ENCODE measurements at places on chromosomes 4 and X. TPM values are rescaled to one million over a fixed set of nuclear protein-coding genes. Genes with fewer than 3 reads are reported as not detected.
A peak's percentile ranks its signal among the peaks of the same experiment; 100 is the strongest.

DNA sequence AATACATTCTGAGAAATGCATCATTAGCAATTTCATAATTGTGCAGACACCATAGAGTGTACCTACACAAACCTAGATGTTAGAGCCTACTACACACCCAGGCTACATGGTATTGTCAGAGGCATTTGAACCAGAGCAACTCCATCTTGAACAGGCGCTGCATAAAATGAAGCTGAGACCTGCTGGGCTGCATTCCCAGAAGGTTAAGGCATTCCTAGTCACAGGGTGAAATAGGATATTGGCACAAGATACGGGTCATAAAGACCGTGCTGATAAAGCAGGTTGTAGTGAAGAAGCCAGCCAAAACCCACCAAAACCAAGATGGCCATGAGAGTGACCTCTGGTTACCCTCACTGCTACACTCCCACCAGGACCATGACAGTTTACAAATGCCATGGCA, 116.4 kb downstream of the LARP7 start:
- H3K27ac ChIP-seq = no peak overlapping the region
- no peak for DNase-seq
- H3K4me3 ChIP-seq = no peak overlapping the region
- peaks cover 3% of the 10 kb centered on the region for H3K36me3 ChIP-seq
- peaks cover 2% of the 10 kb centered on the region for H3K4me1 ChIP-seq

GRCh38 chr4:108751321-108751720, 11.5 kb downstream of the ETNPPL start:
- H3K27me3 ChIP-seq = peaks cover 8% of the 10 kb centered on the region
- no peak overlapping the region for H3K4me3 ChIP-seq
- H3K27ac ChIP-seq = no peak overlapping the region
- DNase-seq = no peak
- H3K36me3 ChIP-seq = no peaks in the 10 kb centered on the region
- H3K4me1 ChIP-seq = peaks cover 2% of the 10 kb centered on the region

DNA sequence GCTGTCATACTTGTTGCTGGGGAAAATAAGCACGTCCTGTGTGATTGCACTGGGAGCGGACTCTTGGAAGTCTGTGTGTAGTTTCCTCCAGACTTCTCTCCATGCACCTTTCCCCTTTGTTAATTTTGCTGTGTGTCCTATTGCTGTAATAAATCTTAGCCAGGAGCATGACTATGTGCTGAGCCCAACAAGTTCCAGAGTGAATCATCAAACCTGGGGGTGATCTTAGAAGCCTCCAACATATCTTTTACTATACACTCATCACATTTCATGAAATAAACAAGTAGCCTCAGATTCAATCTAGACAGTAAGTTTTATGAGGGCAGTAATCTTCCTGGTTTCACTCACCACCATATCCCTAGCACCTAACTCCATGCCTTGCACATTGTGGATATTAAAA, 43.3 kb upstream of the FGF13 start:
- H3K4me1 ChIP-seq = no peaks in the 10 kb centered on the region
- peaks cover 2% of the 10 kb centered on the region for H3K36me3 ChIP-seq
- H3K27ac ChIP-seq = no peak overlapping the region
- no peaks in the 10 kb centered on the region for H3K27me3 ChIP-seq
- DNase-seq = no peak
- no peak overlapping the region for H3K4me3 ChIP-seq

DNA sequence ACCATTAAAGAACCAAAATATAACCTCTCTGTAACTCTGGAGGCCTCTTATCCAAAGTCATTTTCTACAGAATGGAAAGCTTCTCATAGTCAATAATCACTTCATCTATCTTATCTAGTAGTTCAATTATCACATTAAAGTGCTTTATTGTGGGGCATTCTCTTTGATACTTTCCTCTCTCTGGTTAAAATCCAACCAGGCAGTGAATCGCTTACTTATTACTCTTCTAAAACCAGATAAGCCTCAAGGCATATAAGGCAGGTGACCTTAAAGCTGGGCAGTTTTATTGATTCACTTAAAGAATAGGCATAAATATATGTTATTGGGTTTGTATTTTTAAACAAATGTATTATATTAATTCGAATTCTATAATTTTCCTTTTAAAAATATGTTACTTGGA, 2162.1 kb upstream of the TENM3 start:
- H3K4me3 ChIP-seq = no peak overlapping the region
- no peaks in the 10 kb centered on the region for H3K4me1 ChIP-seq
- no peaks in the 10 kb centered on the region for H3K27me3 ChIP-seq
- no peaks in the 10 kb centered on the region for H3K36me3 ChIP-seq
- no peak overlapping the region for H3K27ac ChIP-seq
- no peak for DNase-seq

DNA sequence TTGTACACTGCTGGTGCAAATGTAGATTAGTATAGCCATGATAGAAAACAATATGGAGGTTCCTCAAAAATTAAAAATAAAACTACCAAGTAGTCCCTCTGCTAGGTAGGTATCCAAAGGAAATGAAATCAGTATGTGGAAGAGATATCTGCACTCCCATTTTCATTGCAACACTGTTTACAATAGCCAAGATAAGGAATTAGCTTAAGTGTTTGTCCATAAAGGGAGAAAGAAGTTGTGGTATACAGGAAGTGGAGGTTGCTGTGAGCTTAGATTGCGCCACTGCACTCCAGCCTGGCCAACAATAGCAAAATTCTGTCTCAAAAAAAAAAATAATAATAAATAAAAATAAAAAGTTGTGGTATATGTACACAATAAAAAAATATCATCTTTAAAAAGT, 325.0 kb upstream of the EMCN start:
- peaks cover 7% of the 10 kb centered on the region for H3K27me3 ChIP-seq
- H3K4me3 ChIP-seq = no peak overlapping the region
- H3K4me1 ChIP-seq = no peaks in the 10 kb centered on the region

GRCh38 chr4:39383690-39384089, 17.5 kb upstream of the RFC1 start:
- H3K4me3 ChIP-seq = no peak overlapping the region
- H3K27me3 ChIP-seq = peaks cover 20% of the 10 kb centered on the region
- no peaks in the 10 kb centered on the region for H3K36me3 ChIP-seq
- H3K27ac ChIP-seq = no peak overlapping the region

GRCh38 chr4:13476915-13477314, 7.2 kb downstream of the RAB28 start:
- H3K36me3 ChIP-seq = peaks cover 2% of the 10 kb centered on the region
- no peak for DNase-seq
- no peak overlapping the region for H3K4me3 ChIP-seq
- H3K4me1 ChIP-seq = peaks cover 5% of the 10 kb centered on the region
- H3K27me3 ChIP-seq = no peaks in the 10 kb centered on the region
- H3K27ac ChIP-seq = no peak overlapping the region

DNA sequence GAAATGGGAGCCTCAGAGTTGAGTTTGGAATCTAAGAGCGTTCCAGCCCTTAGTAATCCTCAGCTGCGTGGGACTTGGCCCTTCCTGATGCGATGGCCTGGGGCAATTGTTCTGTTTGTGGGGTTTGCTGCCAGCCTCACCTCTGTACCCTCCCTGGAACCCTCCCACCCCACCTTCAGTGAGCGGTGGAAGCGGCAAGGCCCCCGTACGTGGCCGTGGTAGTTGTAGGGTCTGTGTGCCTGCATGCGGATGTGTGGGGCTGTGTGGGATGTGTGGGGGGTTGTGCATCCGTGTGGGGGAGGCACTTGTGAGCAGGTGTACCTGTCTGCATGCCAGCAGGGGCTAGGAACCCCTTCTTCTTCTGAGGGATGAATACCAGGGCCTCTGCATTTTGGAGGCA, 65.4 kb upstream of the ADRA2C start:
- no peak for DNase-seq
- H3K4me1 ChIP-seq = peaks cover 4% of the 10 kb centered on the region
- H3K27ac ChIP-seq = no peak overlapping the region
- peaks cover 2% of the 10 kb centered on the region for H3K36me3 ChIP-seq
- H3K4me3 ChIP-seq = no peak overlapping the region

GRCh38 chr4:1459081-1459721, 53.0 kb upstream of the NKX1-1 start:
- H3K4me3 ChIP-seq = no peak overlapping the region
- peaks cover 2% of the 10 kb centered on the region for H3K4me1 ChIP-seq
- H3K27me3 ChIP-seq = peaks cover 24% of the 10 kb centered on the region
- no peak overlapping the region for H3K27ac ChIP-seq

- no peak overlapping the region for H3K4me3 ChIP-seq
- H3K27ac ChIP-seq = no peak overlapping the region
Observed at GRCh38 chrX:145199078-145199477, 48.2 kb upstream of the SPANXN1 start.

DNA sequence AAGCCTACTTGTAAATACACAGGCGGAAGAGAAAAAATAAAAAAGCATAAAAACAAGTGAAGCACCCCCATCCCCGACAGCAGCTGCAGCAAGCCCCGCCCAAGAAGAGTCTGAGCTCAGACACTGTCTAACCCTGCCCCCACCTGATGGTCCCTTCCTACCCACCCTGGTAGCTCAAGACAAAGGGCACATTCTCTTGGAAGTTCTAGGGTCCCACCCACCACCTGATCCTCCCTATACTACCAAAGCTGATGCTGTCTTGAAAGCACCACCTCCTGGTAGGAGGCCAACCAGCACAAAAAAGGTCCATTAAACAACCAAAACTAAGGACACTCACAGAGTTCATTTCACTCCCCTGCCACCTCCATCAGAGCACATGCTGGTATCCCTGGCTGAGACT, 308.2 kb downstream of the KLHL13 start:
- H3K27me3 ChIP-seq = no peaks in the 10 kb centered on the region
- H3K4me3 ChIP-seq = no peak overlapping the region
- H3K36me3 ChIP-seq = no peaks in the 10 kb centered on the region
- H3K4me1 ChIP-seq = no peaks in the 10 kb centered on the region

DNA sequence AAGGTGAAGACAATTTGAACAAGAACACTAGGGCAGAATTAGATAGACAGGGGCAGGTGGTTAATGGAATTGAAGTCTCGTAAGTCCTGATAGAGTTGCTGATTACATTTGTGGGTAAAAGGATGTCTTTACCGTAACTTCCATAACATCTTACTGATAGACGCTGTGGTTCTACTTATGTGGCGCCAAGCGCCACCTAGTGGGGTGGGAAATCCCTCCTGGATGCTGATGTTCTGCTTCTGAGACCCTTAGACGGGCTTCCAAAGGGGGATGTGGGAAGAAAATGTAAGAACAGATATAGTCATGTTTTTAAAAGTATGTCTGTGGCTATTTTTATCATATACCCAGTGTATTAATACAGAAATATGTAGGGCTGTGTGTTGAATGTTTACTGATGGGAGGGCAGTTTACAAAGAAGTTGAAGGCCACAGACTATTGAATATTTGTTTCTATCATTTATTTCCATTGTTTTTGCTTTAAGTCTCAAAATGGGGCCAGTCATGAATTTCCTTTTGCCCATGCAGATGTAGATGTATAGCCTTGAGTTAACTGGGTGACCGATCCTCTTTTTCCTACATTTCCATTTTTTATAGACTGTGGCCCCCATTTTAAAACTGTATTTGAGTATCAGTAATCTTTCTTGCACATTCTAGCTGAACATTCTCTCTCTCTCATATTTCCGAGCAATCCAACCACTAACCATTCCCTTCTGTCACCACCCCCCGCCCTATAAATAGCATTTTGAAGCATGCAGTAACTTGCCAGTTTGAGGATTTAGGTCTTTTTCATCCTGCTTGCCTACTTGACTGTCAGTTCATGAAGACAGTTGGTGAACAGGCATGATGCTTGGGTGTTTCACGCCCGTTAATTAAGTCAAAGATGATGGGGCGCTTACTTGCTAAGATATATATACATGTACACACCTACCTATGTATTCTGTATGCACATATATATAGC, 12.1 kb upstream of the TLR8 start:
- H3K27me3 ChIP-seq = no peaks in the 10 kb centered on the region
- no peak overlapping the region for H3K27ac ChIP-seq
- no peaks in the 10 kb centered on the region for H3K36me3 ChIP-seq
- DNase-seq = peak; percentile 12

- H3K4me1 ChIP-seq = peaks cover 3% of the 10 kb centered on the region
- H3K4me3 ChIP-seq = no peak overlapping the region
- H3K27ac ChIP-seq = no peak overlapping the region
- no peak for DNase-seq
Observed at GRCh38 chrX:124028182-124028581, 66.7 kb downstream of the STAG2 start.

DNA sequence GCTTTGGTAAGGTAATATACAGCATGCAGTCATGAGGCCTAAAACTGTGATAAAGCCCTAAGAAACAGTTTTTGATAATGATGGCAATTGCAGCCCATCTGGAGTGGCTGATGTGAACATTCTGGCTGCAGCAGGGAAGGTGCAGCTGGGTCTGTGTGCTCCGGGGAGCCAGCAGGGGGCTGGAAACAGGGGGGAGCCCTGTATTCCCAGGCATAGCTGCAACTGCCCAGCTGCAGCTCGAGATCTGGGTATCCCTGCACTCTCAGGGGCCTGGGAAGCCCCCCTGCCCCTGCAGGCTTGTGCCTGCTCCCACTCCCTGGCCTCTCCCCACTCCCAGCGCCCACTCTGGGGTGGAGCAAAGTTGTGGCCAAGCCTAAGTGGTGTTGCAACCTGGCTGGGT, 95.6 kb downstream of the RRAGB start:
- no peaks in the 10 kb centered on the region for H3K4me1 ChIP-seq
- no peak overlapping the region for H3K27ac ChIP-seq
- no peak for DNase-seq
- peaks cover 5% of the 10 kb centered on the region for H3K36me3 ChIP-seq
- no peaks in the 10 kb centered on the region for H3K27me3 ChIP-seq
- no peak overlapping the region for H3K4me3 ChIP-seq

DNA sequence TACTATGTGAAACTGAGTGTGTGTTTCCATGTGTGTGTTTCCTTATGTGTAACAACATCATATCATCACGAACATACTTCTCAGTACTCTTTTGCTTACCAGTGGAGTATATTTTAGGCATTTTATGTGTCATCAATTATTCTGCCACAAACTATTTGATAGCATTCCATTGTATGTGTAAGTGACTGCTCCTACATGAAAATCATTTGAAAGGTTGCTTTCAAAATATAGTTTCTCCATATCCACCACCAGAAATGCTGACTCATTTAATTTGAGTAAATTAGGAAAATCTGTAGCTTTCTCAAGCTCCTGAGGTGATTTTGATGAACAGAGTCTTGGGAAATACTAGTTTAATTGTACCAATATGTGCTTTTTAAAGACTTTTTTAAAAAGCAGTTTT, 376.2 kb downstream of the PCDH18 start:
- H3K27me3 ChIP-seq = no peaks in the 10 kb centered on the region
- H3K4me1 ChIP-seq = no peaks in the 10 kb centered on the region
- H3K36me3 ChIP-seq = no peaks in the 10 kb centered on the region
- DNase-seq = no peak

Gene LRCH2
- total RNA-seq = not detected

Gene KLKB1
- total RNA-seq = 1.5 TPM

Gene OTOP1
- total RNA-seq = not detected

Gene GIMD1
- not detected for total RNA-seq

Gene RAI2
- 0.72 TPM for total RNA-seq

Gene NWD2
- not detected for total RNA-seq

Gene CSAG3
- total RNA-seq = not detected

Gene ANK2
- total RNA-seq = 1.2 TPM

Gene SLC25A14
- total RNA-seq = 17.2 TPM

Gene GRSF1
- total RNA-seq = 42.0 TPM

Gene PCDH7
- not detected for total RNA-seq

Data from T-helper 17 cell (primary cell).